M059J (cell line): ENCODE measurements at places on chromosomes 12 and 14. TPM values are rescaled to one million over a fixed set of nuclear protein-coding genes. Genes with fewer than 3 reads are reported as not detected.

DNA sequence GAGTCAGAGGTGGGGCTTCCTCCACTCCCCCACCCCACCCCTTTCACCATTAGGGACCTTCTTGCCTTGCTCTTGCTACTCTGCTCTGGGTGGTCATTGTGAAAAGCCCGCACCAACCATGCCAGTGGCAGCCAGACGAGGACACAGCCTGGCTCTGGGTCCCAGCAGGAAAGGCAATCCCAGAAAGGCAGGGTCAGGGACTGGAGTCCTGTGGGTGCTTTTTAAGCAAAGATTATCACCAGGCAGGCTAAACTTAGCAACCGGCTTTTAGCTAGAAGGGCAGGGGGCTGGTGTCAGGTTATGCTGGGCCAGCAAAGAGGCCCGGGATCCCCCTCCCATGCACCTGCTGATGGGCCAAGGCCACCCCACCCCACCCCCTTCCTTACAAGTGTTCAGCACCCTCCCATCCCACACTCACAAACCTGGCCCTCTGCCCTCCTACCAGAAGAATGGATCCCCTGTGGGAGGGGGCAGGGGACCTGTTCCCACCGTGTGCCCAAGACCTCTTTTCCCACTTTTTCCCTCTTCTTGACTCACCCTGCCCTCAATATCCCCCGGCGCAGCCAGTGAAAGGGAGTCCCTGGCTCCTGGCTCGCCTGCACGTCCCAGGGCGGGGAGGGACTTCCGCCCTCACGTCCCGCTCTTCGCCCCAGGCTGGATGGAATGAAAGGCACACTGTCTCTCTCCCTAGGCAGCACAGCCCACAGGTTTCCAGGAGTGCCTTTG, 1.2 kb upstream of the GAPDH start:
- DNase-seq = peak; percentile 94

Gene KLRD1
- total RNA-seq = not detected in 2 replicates

Gene RAD51AP1
- 63.4 and 66.7 TPM in 2 replicates for total RNA-seq

DNA sequence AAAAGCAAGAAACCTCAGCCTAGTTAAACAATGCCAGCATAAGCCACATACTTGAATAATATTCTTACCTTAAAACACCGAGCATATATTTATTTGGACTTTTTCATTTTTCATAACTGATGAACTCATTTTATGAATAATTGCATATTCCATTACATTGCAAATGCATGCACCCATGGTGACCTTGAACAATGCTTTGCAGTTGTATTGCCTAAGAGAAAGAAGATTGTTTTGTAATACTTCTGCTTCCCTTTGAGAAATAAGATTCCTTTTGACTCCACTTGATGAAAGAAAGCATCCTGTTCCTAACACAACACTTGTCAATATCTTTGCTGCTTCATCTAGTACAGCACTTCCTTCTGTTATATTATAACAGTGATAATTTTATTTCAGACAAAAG, 1182.2 kb downstream of the FLRT2 start:
- DNase-seq = no peak

GRCh38 chr14:36663404-36664321, 2.0 kb downstream of the PAX9 start:
- peak; percentile 15 for DNase-seq

DNA sequence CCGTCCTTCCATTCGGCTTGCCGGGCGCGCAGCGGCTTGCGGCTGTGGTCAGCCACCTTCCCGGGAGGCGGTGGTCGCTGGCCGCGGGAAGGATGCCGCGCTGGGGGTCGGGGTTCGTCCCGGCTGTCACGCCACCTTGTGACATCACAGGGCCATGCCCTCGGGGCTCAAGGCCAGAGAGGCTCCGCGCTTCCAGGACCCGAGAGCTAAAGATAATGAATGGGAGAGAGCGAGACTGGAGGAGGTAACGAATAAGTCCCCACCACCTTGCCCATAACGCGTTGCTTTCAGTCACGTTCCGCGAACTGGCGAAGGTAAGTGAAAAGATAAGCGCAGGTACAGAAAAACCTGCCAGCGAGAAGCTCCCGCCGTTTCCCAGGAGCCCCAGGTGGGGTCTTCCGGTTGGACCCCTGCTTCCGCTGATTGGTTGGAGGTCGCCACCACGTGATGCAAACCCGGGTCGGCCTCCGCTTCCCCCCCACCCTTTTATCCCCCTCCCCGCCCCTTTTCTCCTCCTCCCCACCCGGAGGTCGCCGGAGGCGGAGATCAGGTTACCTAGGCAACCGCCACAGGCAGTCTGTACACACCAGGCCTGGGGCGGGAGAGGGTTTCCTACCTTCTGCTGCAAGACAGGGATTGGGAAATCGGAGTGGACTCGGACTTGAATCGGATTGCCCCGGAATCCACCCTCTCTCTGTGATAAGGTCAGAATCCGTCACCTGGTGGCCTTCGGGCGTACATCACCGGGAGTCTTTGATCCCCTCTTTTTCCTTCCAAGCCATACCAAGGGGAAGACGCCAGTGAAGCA, at the start of gene LRRC9:
Gene LRRC9, plus strand, starts transcription at position 575 of the 808 bp plus-strand sequence.
- peak; percentile 27 for DNase-seq
